GM19239 (cell line): ENCODE measurements at places on chromosomes 1 and 21.

DNA sequence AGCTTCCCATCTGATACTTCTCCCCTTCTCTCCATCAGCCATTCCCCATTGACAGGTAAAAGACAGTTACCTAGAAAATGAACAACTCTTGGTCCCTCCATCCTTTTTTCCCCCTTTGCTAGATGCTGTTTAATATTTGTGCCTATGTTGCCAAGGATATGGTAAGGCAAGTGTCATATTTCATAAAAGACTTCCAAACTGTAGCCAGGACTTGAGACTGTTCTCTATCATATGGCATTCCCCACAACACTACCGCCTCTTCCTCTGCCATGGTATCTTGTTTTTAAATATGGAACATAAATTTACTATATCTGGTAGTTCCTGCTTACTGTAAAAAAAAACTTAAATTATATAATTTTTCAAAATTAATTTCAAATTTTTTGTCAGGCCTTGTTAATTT, 97.2 kb downstream of the PHTF1 start:
- no peak for DNase-seq

- no peak for DNase-seq
Measured at GRCh38 chr21:39952265-39952664, 85.0 kb downstream of the PCP4 start.

DNA sequence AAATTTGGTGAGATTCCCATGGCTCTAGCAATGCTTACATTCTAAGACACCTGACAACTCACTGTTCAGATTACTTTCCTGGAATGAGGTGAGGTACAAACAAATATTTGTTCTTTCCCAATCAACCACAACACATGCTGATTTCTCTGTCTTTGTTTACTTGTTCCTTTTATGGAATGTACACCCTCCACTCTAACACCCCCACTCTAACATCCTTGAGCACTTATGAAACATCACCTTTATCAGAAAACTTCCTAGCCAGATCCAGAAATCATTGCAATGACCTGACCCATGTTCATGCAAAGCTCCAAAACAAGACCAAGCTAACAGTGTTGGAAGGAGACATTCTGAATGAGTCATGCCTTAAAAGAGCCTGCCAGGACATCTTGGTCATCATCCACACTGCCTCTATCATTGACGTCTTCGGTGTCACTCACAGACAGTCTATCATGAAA, 35.5 kb downstream of the HSD3B1 start:
- DNase-seq: no peak

GRCh38 chr1:62057641-62058290, 136.9 kb upstream of the L1TD1 start:
- DNase-seq: no peak

DNA sequence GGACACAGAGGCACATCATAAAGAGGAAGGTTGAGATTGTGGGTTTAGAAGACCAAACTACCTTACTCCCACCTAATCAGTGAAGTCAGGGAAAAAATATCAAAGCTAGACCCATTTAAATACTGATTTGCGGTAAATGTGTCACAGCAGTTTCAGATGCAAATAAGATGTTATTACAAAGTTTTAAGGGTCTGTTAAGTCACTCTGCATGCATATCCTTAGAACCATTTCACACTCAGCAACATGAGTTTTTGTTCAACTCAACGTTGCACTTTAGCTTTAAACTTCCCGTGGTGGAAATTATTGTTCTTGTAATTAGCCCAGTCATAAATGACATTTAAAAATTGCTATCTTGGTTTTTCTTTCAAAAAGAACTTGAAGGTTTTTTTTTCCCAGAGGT, 34.8 kb downstream of the RPAP2 start:
- no peak for DNase-seq

DNA sequence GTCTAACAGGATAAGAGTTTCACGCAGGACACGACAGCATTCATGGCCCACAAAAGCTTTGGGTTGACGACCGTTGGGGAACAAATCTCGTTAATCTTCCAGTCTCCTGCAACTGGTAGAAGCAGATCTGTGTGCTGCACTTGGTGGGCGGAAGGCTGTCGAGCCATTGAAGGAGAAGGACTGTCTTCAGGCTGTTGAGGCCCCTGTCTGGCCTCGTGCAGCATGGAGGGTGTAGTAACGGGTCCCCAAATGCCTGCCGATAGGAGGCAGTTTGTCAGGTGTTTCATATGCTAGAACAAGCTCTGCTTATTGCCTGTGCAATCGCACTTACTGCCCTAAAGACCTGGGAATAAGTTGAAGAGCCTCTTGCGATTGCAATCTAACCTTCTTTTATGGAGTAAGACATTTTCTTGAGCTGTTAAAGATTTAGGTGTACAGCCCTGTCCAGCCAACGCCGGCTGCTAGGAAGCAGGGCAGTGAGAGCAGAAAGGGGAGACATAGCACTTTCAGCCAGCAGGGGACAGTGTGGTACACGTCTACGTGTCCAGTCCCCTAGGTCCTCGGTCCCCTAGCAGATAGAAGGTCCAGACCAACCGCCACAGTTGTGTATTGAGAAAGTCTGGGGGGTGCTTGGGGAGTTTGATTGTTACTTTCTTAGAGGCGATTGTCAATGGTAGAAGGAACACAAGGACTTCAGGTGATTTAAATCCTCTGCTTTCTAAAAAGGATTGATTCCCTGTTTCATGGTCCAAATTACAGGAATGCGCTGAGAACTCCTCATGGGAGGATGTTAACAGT, 102.3 kb upstream of the TMPRSS2 start:
- no peak for DNase-seq

DNA sequence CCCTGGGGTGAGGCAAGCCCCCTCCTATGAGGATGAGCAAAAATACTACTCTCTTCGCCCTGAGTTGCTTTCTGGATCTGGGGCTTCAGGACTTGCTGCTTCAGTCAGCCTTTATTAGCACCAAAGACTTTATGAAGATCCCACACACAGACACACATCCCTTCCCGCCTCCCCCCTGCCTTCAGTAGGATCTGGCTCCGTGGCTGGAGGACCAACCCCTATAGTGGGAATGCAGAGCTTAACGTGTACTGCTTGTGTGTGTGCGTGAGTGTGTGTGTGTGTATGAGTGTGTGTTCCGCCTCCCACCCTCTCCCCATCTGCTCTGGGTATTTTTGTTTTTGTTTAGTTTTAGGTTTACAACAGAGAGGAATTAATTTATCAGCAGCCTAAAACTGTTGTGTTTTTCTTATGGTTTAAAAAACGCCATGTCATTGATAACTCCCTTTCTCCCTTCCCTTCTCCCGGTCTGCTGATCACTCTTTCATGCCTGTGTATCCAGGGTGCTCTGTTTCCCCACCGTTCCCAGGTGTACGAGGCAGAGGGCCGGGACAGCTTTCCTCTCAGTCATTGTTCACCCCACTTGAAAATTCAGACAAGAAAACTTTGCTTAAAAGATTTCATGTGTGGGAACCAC, 27.5 kb upstream of the ZFP69B start:
- DNase-seq: no peak

GRCh38 chr1:201882665-201883132, 6.0 kb upstream of the SHISA4 start:
- DNase-seq: no peak

DNA sequence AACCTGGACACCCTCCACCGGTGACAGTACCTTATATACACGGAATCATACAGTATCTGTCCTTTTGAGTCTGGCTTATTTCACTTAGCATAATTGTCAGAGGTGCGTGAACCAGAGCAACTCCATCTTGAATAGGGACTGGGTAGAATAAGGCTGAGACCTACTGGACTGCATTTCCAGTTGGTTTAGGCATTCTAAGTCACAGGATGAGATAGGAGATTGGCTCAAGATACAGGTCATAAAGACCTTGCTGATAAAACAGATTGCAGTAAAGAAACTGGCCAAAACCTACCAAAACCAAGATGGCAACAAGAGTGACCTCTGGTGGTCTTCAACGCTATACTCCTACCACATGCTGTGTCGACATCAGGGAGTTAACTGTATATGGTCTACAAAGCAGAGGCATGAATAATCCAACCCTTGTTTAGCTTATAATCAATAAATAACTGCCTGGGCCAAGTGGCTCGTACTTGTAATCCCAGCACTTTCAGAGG, 1.4 kb upstream of the FDPS start:
- DNase-seq: no peak

GRCh38 chr21:46402421-46402820, 56.3 kb upstream of the DIP2A start:
- DNase-seq: no peak

GRCh38 chr21:41581592-41582228, 73.8 kb upstream of the TMPRSS2 start:
- DNase-seq: no peak

DNA sequence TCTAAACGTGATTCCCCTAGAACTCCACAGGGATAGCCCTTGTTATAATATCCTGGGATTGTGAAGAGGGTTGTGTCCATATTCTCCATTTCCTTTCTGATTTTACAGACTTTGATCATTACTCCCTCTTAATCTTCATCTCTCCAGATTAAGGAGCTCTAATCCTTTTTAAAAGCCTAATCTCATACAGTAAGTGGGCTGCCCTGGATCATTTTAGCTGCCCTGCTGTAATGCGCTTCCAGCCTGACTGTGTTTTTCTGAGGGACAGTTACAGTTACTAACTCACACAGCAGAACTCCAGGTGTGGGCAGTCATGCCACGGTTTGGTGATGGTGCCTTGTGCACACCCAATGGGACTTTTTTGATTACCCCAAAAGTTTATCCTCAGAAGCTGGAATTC, 33.5 kb downstream of the PROX1 start:
- no peak for DNase-seq

GRCh38 chr1:46532498-46533178, 18.8 kb downstream of the KNCN start:
- peak; percentile 71 for DNase-seq
